ENCODE measurements at places on chromosomes 1 and 21.

GRCh38 chr1:43367026-43367903 lies 546 bp downstream of the ELOVL1 start:
- DNase-seq, result no peak

DNA sequence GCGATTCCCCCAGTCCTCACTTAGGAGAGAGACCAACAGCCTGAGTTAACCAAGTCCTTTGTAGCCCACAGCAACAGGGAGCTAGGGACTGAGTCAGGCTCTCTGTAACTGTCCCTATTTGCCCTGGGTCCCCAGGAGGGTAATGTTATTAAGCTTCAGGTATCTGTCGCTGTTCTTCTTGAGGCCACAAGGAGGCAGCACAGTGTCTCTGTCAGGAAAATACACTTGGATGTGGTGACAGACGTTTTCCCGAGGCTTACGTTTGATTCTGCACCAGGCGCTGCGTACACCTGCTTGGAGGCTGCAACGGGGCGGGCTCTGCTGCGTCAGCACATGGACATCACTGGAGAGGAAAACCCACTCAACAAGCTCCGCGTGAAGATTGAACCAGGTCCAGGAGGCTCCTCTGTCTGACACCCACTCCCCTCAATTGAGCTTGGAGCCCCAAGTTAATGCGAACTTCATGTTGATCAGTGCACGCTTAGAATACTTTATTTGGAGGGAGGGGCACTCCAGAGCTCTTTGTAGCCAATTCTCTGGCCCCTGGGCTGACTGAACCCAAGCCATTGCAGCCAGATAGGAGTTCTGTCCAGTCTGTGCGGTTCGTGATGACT lies 10.7 kb upstream of the ELF3 start:
- DNase-seq, result peak; percentile 81

DNA sequence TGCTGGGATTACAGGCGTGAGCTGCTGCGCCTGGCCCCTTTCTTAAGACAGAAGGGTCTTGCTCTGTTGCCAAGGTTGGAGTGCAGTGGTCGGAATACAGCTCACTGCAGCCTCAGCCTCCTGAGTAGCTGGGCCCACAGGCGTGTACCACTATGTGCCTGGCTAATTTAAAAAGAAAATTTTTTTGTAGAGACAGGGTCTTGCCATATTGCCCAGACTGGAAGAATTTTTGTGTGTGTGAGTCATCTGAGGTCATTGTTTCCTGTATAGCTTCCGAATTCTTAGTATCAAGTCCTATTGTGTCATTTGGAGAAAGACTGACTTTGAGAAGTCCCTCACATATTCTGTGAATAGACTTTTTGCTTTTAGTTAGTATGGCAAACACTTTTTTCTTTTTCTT lies 4.7 kb downstream of the SZRD1 start:
- no peak for DNase-seq

- no peak for DNase-seq
These were observed 51.7 kb downstream of the SLC37A1 start for GRCh38 chr21:42565206-42565810.

DNA sequence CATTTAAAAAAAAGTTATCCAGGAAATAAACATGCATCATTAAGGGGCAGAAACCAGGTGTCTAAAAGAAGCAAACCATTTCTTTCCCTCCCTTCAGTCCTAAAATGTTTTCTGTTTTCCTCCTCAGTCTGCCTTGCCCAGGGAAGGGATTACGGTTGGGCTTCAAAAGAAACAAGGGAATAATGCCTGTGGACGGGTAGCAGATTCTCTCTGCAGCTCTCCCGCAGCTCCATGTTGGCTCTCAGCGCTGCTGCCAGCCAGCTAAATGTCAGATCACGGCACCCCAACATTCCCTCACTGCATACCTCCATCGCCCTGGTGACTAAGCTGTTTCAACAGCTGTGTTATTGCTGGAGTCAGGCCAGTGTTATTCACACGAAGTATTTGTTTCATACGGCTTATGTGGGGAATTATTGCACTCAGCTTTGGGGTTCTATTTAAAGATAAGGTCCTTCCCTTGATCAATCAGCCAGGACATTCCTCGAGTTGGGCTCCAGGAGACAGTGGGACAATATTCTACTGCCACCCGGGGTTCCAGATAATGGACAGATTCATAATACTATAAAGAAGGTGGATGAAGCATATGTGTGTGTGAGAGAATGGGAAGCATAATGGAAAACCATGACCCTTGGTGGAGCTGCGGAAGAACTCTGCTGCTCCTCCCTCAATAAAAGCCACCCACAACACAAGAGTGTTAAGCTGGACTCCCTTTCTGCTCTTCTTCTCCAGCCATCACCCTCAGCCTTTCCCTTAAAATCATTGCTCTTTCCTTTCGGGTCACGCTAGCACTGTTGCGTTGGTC lies 58.2 kb downstream of the WLS start:
- no peak for DNase-seq

- DNase-seq, result no peak
These were observed 35.8 kb downstream of the VANGL1 start for GRCh38 chr1:115677565-115677964.

- DNase-seq, result no peak
These were observed 37.6 kb downstream of the NDUFS5 start for GRCh38 chr1:39063775-39064174.

- DNase-seq, result no peak
These were observed 9.8 kb downstream of the RGS8 start for GRCh38 chr1:182674346-182675246.

- DNase-seq, result no peak
These were observed 52.3 kb downstream of the OPTC start for GRCh38 chr1:203546274-203546673.

Measured in NCI-H1436 (cell line).